ENCODE measurements at places on chromosomes 3 and 15. TPM values are rescaled to one million over a fixed set of nuclear protein-coding genes. Genes with fewer than 3 reads are reported as not detected.
A peak's percentile ranks its signal among the peaks of the same experiment; 100 is the strongest.

SNTN gene
- total RNA-seq = not detected

DNA sequence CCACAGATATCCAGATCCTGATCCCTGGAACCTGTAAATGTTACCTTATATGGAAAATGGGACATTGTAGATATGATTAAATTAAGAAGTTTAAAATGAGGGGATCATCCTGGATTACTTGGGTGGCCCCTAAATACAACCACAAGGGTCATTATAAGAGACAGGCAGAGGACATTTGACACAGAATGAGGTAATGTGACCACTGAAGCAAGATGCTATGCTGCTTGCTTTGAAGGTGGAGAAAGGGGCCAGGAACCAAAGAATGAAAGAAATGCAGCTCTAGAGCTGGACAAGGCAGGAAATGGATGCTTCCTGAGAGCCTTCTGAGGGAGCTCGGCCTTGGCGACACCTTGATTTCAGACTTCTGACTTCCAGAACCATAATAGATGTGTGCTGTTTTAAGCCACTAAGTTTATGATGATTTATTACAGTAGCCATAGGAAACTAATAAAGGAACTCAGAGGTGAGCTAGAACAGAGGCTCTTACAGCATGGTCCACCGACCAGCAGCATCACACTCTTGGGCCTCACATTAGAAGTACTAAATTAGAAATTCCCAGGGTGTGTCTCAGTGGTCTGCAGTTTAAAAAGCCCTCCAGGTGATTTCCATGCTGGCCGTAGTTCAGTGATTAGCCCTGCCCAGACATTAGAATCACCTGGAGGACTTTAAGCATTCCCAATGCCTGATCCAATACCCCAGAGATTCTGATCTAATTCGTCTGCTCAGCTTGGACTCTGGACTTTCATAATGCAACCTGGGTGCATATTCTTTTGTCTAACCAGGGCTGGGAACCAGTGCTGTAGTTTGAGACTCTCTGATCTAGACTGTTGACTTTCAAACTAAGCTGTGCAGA is 7.5 kb downstream of the COLQ start:
- no peak for DNase-seq
- no peak overlapping the region for H3K4me3 ChIP-seq
- no peaks in the 10 kb centered on the region for H3K36me3 ChIP-seq
- H3K27me3 ChIP-seq = no peaks in the 10 kb centered on the region
- no peaks in the 10 kb centered on the region for H3K4me1 ChIP-seq
- no peak overlapping the region for H3K27ac ChIP-seq

GRCh38 chr15:99113547-99114271 is 8.8 kb downstream of the SYNM start:
- no peak for DNase-seq
- H3K4me1 ChIP-seq = no peaks in the 10 kb centered on the region
- H3K27ac ChIP-seq = no peak overlapping the region
- no peak overlapping the region for H3K4me3 ChIP-seq
- H3K27me3 ChIP-seq = no peaks in the 10 kb centered on the region

DNA sequence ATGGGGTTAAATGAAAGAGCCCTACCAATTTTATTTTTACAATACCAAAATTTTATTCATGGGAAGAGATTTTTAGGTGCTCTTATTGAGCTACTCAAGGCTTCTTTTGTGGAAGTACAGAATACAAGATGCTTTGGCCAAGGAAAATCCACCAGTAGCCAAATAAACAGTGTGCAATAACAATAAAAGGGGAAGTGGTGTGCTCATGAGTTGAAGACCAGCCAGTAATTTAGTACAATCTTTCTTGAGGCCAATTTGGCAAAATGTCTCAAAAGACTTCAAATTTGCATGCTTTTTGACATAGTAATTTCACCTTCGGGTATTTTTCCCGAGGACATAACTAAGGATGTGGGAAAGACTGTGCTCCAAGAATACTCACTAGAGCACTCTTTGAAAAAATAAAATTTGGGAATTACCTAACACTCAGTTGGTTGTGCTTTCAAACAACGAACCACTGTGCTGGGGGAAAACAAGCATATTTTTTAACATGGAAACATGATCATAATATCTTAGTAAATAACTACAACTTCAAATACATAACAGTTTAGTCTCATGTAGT is 294.0 kb downstream of the DIPK2A start:
- DNase-seq = no peak
- H3K27me3 ChIP-seq = no peaks in the 10 kb centered on the region
- no peaks in the 10 kb centered on the region for H3K36me3 ChIP-seq
- H3K4me1 ChIP-seq = no peaks in the 10 kb centered on the region
- H3K27ac ChIP-seq = no peak overlapping the region

- H3K27me3 ChIP-seq = no peaks in the 10 kb centered on the region
- H3K36me3 ChIP-seq = no peaks in the 10 kb centered on the region
- no peak overlapping the region for H3K4me3 ChIP-seq
- no peak for DNase-seq
- H3K27ac ChIP-seq = no peak overlapping the region
Observed at GRCh38 chr15:51731549-51732267, 5.7 kb downstream of the LYSMD2 start.

- no peaks in the 10 kb centered on the region for H3K27me3 ChIP-seq
- no peak overlapping the region for H3K27ac ChIP-seq
- H3K4me3 ChIP-seq = no peak overlapping the region
- no peaks in the 10 kb centered on the region for H3K36me3 ChIP-seq
Observed at GRCh38 chr3:171095063-171095462, 68.5 kb upstream of the SLC2A2 start.

DNA sequence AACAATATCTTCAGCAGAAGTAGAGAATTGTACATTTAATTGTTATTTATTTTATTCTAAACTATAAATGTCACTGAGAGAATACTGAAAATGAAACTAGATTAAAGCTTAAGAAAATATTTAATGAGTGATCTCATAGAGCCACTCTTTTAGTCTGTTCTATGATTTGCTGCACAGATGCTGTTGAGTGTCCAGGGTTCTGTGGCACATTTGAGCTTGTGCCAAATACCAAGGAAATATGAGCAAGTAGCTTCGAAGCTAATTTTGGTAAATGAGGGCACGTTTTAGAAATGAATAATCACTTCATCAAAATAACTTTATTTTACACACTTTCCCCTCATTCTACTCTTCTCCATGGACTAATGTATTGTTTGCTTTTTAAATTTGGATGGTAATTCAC is 53.6 kb upstream of the THRB start:
- DNase-seq = no peak
- no peaks in the 10 kb centered on the region for H3K36me3 ChIP-seq
- H3K27me3 ChIP-seq = no peaks in the 10 kb centered on the region
- no peak overlapping the region for H3K4me3 ChIP-seq

DNA sequence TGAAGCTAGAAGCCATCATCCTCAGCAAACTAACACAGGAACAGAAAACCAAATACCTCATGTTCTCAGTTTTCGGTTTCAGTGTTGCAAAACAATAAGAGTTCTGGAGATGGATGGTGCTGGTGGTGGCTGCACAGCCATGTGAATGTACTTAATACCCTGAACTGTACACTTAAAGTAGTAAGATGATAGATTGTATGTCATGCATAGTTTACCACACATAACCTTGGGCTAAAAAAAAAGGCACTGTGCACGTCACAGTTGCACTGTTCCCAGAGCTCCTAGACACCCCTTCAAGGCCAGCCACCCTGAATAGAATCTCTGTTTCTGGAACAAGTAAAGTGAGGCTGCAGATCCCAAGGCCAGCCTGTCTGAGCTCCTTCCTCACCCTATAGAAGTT is 243.3 kb upstream of the IGF1R start:
- H3K36me3 ChIP-seq = no peaks in the 10 kb centered on the region
- H3K27me3 ChIP-seq = peaks cover 13% of the 10 kb centered on the region
- H3K27ac ChIP-seq = no peak overlapping the region
- H3K4me3 ChIP-seq = no peak overlapping the region

DNA sequence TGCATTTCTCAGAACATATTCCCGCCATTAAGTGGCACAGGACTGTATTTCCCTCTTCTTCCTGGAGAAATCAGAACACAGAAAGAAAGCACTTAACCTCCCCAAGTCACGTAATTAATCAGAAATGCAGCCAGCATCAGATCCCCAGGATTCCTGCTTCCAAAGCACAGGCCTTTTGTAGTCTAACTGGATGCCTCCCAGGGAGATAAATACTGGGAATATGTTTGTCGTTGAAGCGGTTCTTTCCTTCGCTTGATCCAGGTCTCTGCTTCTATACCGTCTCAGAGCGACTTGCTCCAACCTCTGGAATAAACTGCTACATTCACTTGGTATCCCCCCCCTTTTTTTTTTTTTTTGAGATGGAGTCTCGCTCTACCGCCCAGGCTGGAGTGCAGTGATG is 198.6 kb downstream of the KBTBD8 start:
- no peaks in the 10 kb centered on the region for H3K36me3 ChIP-seq
- no peaks in the 10 kb centered on the region for H3K4me1 ChIP-seq
- DNase-seq = no peak

DNA sequence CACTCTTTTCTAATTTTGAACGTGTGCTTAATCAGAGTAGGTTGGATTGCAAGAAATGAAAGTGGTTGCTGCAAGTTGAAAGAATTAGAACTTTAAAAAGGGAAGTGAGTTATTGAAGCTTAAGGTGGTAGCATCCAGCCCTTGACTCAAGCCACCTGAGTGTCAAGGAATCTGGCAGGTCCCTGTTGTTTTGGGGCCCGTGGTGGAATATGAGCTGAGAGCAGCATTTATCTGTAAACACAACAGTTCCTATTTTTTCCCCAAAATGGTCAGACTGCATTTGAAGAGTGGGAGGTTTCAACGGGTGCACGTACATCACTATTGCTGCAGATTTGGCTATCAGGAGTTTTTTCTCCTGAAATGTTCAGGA is 1.7 kb downstream of the ITPR1 start:
- H3K4me3 ChIP-seq = no peak overlapping the region
- H3K27me3 ChIP-seq = peaks cover 30% of the 10 kb centered on the region
- no peak for DNase-seq
- peaks cover 2% of the 10 kb centered on the region for H3K4me1 ChIP-seq
- no peaks in the 10 kb centered on the region for H3K36me3 ChIP-seq

DNA sequence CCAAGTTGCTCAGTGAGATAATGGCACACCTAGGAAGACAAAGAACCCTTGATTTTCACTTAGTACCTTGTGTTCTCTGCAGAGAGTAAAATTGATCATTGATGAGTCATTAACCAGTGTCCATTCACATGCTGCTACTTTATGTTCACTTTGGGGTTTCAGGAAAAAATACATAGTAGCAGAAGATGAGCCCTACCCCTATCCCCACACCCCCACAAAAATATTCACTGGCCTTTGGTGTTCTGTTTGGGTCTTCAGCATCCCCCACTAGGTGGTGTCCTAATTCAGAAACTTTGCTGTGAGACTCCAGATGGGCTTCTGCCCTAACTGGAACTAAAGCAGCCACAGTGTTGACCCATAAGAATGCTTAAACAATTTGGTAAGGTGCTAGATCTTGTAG is 178.8 kb downstream of the KLHL25 start:
- no peaks in the 10 kb centered on the region for H3K27me3 ChIP-seq
- H3K27ac ChIP-seq = no peak overlapping the region
- DNase-seq = peak; percentile 6
- H3K36me3 ChIP-seq = no peaks in the 10 kb centered on the region

GRCh38 chr3:140505876-140506275 is 172.0 kb upstream of the TRIM42 start:
- no peak overlapping the region for H3K27ac ChIP-seq
- no peak for DNase-seq
- H3K4me3 ChIP-seq = no peak overlapping the region
- peaks cover 69% of the 10 kb centered on the region for H3K27me3 ChIP-seq

All from HCT116 (cell line).